ENCODE measurements at places on chromosomes 11 and 22.

GRCh38 chr22:24685531-24686190, 82.7 kb downstream of the GGT1 start:
- no peak for DNase-seq

- no peak for DNase-seq
Observed at GRCh38 chr11:73001615-73002014, 140.5 kb downstream of the FCHSD2 start.

DNA sequence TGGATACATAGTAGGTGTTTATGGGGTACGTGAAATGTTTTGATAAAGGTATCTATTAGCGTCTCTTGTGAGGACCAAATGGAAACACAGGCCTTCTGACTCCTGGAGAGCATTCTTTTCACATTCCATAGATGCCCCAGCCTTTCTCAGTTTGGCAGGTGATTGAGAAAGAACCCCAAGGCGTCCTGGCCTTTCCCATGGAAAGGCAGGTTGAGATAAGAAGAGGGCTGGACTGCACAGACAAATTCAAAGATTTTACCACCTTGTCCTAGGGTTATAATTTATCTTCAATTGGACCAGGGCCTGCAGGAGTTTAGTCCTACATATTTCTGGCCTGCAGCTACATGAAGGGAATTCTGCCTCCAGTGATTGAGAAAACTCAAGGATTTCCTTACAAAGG, 661 bp upstream of the OLFML1 start:
- no peak for DNase-seq

DNA sequence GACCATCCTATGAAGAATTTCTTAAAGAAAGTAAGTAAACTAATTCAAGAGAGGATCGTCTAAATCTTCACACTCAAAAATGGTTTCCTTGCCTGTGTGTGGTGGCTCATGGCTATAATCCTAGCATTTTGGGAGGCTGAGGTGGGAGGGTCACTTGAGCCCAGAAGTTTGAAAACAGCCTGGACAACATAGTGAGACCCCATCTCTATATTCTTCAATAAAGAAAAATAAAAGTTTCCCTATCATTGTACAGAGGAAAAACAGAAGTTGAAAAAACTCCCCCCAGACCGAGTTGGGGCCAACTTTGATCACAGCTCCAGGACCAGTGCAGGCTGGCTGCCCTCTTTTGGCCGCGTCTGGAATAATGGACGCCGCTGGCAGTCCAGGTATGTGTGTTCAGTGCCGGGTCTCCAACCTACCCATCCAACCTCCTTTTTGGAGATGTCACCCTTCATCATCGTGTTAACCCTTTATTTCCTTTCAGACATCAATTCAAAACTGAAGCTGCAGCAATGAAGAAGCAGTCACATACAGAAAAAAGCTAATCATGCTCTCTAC, 3.0 kb downstream of the RPS25 start:
- DNase-seq, result no peak

DNA sequence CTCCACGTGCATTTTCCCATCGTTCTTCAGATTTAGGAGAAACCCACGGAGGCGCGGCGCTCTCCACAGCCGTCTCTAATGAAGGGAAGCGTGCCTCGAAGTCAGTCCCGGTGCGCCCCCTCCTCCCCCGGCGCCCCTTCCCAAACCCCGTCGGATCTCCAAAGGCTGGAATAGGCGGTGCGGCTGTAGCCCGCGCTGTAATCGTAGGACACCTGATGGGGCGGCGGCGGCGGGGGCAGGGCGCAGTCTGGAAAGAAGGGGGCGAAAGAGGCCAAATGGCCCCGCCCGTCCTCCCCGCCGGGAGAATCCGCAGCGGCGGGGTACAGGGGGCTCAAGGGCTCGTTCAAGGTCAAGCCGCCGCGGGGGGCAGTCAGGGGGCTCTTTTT, 1.3 kb downstream of the FAM181B start:
- DNase-seq, result no peak

All from AML-193 (cell line).